ENCODE measurements at places on chromosomes 1 and 21.
A peak's percentile ranks its signal among the peaks of the same experiment; 100 is the strongest.

DNA sequence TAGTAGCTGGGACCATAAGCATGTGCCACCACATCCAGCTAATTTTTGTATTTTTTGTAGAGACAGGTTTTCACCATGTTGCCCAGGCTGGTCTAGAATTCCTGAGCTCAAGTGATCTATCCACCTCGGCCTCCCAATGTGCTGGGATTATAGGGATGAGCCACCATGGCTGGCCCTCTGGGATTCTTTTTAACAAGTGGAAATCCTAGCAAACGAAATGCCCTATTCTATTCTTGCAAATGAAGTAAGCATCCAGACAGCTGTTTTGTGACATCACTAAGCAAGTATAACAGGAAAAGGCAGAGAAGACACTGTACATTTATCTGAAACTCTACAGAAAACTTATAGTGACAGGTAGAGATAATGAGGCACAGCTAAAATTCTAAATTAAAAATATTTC lies 86.4 kb downstream of the DDAH1 start:
- no peak for DNase-seq

- no peak for DNase-seq
These were observed 61.3 kb downstream of the NFASC start for GRCh38 chr1:204931768-204932572.

DNA sequence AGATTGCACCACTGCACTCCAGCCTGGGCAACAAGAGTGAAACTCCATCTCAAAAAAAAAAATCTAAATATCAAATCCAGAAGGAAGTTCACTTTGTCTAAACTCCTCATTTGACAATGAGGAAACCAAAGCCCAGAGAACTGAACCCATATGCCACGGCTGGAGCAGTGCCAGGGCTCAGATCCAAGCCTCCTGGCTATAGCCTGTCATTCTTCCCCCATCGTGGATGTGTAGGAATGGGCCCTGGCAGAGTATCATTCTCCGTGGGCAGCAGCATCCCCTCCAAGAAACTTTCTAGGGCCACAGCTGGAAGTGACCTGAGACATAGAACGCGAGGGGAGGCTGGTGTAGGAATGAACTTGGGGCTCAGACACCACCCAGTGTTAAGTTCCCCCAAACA lies 47.2 kb downstream of the CAPN9 start:
- no peak for DNase-seq

DNA sequence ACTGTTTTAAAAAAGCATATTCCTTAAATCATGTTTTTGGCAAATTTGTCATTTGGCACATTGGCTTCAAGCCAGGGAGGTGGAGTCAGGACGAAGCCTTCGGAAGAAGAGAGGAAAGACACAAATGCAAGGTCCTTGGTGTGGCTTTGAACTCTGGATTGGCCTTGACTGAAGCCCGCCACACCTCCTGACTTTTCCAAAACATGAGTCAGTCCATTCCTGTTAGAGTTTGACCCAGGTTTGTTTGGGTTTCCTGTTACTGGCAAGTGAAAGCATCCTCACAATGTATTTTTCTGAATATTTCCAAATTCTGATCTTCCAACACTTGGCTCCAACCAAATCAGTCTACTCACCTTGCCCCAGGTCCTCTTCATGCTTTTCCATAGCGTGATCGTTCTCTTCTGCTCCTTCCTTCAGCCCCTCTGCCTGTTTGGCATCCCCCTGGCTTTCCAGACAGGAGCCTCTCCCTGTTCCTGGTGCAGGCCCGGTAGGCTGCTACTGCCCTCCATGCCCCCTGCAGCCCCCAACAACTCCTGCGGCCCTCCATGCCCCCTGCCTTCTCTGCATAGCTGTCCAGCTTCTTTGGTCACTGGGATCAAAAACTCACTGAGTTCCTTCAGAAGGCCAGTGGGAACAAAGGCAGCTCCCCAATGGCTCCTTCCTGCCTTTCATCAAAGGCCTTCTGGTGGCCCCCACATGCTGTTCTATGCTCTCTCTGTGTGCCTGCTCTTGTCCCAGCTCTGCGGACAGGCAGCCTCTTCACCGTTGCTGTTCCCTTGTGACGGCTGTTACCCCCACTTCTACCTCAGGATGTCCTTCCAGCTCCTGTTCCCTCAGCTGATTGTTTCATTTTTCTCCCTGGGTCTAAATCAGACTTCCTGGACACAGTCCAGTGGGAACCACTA lies 30.4 kb upstream of the SLC30A1 start:
- DNase-seq, result no peak

- DNase-seq, result no peak
These were observed 529.9 kb upstream of the BEND5 start for GRCh38 chr1:49306507-49307070.

DNA sequence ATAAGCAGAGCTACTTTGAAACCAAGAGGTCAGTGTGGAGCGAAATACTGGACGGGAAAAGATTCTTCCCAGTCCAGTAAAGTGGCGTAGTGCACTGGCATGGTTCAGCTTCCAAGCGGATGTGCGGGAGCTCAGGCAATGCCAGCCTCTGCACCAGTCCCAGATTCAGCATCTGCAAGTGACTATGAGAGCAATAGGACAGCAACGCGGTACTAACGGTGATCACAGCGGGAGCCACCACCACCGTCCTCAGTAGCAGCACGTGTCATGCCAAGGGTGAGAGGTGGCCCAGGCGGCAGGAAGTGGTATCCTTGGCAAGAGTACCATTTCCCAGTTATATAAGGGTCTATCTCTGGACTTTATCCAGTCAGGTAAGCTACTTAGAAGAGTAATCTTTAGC lies 17.8 kb downstream of the PLD5 start:
- DNase-seq, result no peak

GRCh38 chr1:20281801-20282200 lies 8.9 kb upstream of the VWA5B1 start:
- no peak for DNase-seq

GRCh38 chr1:168806952-168807351 lies 77.9 kb upstream of the DPT start:
- no peak for DNase-seq

DNA sequence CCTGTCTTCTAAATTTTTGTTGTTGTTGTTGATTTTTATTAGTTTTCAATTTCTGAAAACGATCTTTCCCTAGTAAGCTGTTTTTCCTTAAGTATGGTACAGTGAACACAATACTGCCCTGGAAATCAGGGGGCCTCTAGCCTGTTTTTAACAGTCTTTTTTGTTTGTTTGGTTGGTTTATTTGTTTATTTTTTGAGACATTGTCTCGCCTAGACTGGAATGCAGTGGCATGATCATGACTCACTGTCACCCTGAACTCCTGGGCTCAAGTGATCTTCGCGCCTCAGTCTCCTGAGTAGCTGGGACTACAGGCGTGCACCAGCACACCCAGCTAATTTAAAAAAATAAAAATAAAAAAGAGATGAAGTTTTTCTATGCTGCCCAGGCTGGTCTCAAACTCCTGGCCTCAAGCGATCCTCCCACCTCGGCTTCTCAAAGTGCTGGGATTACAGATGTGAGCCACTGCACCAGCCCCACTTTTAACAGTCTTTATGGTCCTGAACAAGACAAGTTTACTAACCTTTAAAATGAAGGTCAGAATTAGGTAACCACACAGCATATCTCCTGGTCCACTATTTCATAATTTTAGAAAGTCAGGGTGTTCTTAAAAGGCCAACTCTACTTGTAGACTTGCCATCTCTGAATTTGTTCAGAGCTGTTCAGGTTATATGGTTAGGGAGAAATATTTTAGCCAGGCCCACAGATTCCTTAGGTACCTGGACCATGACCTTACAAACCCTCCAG lies 35.4 kb downstream of the TBCE start:
- no peak for DNase-seq

GRCh38 chr1:182357171-182357570 lies 34.4 kb downstream of the GLUL start:
- no peak for DNase-seq

- DNase-seq, result no peak
These were observed 1007.4 kb downstream of the TTLL7 start for GRCh38 chr1:82991569-82991968.

DNA sequence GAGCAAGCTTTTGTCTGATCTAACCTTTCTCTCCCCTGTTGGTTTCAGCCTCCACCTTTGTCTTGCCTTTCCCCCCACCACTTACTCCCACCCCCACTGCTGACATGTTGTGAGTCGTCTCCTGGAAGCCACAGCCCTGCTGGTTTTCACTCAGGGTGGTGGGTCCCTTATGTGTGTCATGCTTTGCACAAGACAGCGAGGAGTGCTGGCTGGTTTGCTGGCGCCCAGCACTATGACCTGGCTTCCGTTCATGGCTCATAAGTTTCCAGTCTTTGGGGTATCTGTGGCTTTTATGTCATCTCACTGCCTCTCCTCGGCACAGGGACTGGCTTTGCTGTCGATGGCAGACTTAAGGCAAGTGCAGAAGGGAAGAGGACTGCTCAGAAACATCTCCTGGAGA lies 177.7 kb downstream of the KIF26B start:
- no peak for DNase-seq

- no peak for DNase-seq
These were observed 35.1 kb upstream of the GUCA2B start for GRCh38 chr1:42118125-42118524.

- DNase-seq, result no peak
These were observed 14.9 kb upstream of the SLC44A5 start for GRCh38 chr1:75625795-75626194.

DNA sequence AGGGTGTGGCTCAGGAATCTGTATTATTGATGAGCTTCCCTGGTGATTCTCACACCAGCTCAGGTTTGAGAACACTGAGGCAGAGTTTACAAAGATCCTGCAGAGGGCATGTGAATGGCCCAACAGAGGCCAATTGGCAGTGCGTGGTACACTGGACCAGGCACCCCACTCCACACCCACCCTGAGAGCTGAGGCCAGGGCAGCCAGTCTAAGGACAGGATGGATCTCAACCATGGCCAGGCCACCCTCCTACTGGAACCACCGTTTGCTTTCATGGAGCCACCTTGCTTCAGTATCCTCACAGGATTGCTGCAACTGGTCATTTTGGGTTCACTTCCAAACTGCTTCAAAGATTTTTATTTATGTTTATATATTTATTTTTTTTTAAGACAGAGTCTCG lies 7.3 kb upstream of the RASSF5 start:
- no peak for DNase-seq

DNA sequence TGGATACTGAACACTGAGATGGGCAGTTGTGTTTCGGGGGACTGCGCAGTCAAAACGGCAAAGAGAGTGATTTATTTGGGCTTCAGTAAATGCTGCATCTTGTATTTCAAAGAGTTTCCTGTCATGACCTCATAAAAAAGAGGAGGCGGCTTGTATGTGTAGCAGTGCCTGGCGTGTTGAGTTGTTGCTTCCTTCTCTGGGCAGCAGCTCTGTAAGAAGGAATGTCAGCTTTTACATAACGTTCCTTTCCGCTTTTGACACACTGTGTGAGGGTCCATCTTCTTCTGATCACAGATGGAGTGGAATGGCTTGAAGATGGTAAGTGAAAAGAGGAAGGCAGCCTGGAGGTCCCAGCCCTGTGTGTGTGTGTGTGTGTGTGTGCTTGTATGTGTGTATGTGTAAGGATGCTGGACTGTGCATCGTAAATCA lies 941 bp downstream of the ELAVL4 start:
- peak; percentile 56 for DNase-seq

GRCh38 chr1:235831148-235831547 lies 35.6 kb downstream of the LYST start:
- no peak for DNase-seq

DNA sequence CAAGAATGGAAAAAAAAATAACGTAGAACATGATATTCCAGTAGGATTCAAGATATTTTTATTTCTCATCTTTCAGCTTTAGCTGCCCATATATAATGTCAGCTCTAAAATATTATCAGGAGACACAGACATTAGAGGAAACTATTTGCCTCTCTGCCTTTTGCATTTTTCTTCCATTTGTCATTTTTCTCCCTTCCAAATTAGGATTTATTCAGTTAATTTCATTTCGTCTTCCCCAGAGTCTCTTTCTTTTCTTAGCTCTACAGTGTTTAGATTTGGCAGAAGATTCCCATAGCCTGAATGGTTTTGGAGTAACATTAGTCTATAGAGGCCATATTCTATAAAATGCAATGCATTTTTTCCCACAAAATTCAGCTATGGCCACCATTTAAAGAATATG lies 5.1 kb upstream of the ENAH start:
- no peak for DNase-seq

- no peak for DNase-seq
These were observed 304.9 kb upstream of the USP24 start for GRCh38 chr1:55519937-55520683.

GRCh38 chr1:42765832-42766740 lies 742 bp downstream of the P3H1 start:
- DNase-seq, result no peak

- DNase-seq, result no peak
These were observed 586 bp downstream of the COL24A1 start for GRCh38 chr1:86155807-86156565.

GRCh38 chr1:190663962-190664361 lies 186.3 kb upstream of the BRINP3 start:
- DNase-seq, result no peak

DNA sequence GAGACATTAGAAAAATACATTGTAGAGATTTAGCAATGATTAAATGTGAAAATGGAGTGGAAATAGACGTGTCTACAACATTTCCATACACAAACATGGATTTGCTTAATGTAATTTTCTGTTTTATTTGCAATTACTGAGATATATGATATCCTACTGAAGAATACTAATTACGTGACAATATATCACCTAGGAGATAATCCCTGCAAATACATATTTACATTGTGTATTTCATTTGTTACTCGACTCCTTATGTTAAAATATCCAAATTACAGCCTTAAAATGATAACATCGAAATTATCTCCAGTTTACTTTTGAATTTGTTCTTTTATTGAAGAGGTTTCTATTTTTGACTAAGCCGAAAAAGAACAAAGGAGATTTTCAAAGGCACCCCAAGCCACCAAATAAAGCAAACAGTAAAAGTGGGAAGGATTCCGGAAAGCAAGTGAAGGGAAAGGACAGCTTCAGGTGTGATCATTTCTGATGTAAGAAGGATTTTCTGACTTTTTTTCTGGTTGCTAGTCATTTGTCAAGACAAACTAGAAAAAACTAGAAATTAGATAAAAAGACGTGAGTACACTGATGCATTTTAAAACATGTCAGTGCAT lies 7.9 kb downstream of the LHX4 start:
- DNase-seq, result no peak

- DNase-seq, result no peak
These were observed 25.6 kb downstream of the AK2 start for GRCh38 chr1:33010932-33011731.

GRCh38 chr1:211613108-211613947 lies 34.4 kb upstream of the SLC30A1 start:
- no peak for DNase-seq

GRCh38 chr1:24865587-24865986 lies 64.5 kb downstream of the RUNX3 start:
- no peak for DNase-seq

- DNase-seq, result no peak
These were observed 292.8 kb upstream of the B3GALT2 start for GRCh38 chr1:193479187-193479586.

- DNase-seq, result no peak
These were observed 581.1 kb upstream of the PLXNA2 start for GRCh38 chr1:208825300-208825699.

- DNase-seq, result no peak
These were observed 41.3 kb downstream of the HMCN1 start for GRCh38 chr1:185775501-185775900.

- DNase-seq, result no peak
These were observed 438.6 kb downstream of the OMA1 start for GRCh38 chr1:58107943-58108342.

Measured in NCI-H187 treated with DMSO at 0.1 percent for 48 hours (cell line).